ENCODE measurements at places on chromosomes 5 and 9.

DNA sequence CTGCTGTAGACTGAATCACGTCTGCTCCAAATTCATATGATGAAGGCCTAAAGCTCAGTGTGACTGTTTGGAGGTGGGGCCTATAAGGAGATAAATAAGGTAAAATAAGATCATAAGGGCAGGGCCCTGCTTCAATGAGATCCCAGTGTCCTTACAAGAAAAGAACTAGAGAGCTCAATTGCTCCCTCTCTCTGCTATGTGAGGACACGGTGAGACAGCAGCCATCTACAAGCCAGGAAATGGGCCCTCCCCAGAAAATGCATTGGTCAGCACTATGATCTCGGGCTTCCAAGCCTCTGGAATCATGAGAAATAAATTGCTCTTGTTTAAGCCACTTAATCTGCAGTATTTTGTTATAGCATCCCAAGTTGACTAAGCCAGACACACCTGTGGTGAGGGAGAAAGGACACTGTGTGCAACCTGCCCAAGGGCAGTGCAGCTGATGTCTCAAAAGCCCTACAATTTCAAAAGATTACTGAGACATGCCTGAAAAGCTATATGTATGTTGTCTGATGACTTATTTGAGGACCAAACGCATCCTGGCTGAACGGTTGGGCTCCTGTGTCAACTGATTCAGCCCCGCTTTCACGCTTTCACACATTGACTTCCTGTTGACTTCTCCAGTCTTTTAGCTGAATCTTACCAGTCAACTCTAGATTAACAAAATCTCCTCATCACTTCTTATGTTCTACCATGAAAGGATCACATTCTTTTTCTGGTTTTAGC lies 13.2 kb downstream of the GZMK start:
- no peak for DNase-seq

GRCh38 chr5:163260961-163261360 lies 176.4 kb upstream of the CCNG1 start:
- DNase-seq, result no peak

- no peak for DNase-seq
These were observed 41.5 kb downstream of the PCDHAC2 start for GRCh38 chr5:141007791-141008190.

GRCh38 chr5:42889311-42889933 lies 77.7 kb upstream of the SELENOP start:
- peak; percentile 85 for DNase-seq

DNA sequence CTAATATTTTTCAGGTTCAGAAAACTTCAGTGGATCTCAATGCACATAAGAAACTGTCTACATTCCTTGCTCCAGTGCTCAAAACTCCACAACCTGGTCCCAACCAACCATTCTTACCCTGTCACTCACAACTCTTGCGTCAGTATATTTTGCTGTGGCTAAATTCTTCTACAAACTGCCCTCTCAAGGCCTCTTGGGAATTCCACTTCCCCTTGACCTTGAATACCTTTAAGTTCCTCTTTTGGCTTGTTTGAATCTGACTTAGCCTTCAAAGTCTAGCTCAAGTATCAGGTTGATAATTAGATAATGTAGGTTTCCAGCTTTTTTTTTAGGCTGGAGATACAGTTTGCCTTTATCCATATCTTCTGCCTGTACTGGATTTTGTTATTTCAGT lies 128.3 kb downstream of the SLF1 start:
- DNase-seq, result no peak

DNA sequence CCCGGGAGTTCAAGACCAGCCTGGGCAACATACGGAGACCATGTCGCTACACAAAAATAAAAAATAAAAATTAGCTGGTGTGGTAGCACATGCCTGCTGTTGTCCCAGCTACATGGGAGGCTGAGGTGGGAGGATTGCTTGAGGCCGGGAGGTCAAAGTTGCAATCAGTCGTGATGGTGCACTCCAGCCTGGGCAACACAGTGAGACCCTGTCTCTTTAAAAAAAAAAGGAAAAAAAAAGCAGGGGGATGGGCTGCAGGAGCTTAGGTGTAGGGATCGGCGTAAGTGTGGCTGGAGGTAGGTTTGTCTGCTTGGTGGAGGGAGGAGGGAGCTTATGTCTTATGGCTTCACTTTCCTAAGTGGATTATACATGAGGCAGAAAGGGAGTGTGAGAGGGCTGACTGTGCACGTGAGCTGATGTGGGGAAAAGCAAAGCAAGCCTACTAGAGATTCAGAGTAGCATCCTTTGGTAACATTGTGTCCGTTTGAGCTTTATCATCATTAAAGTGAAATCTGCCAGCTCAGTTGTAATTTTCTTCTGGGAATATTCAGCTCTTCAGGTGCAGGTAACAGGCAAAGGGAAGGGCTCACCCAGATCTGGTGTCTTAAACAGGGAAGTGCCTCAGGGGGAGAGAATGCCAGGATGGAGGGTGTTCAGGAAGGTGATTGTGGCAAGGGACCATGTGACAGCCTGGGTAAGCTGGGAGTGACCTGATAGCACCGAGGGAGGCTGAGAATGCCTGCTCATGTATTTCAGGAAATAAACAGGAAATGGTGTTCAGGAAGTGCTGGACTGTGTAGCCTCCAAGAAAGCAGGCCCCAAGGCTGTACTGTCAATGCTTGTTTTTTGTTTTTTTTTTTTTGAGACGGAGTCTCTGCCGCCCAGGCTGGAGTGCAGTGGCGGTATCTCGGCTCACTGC lies 17.6 kb upstream of the SETX start:
- DNase-seq, result no peak

DNA sequence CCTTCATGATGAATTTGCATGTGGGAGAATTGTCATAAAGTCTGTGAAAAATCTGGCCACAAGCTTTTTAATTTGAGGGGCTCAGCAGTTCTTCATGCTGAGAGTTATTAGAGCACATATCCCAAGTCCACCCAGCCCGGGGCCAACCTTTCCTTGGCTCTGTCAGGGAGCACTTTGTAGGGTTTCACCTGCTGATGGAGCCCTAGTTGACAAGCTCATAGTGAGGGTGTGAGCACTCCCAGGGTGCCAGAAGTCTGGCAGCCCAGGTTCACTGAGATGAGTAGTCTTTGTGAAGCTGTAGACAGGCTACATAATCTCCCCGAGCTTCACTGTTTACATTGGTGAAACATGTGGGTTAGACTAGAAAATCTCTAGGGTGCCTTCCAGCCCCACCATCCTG lies 97.2 kb upstream of the NREP start:
- no peak for DNase-seq

GRCh38 chr9:115615000-115615401 lies 497.0 kb upstream of the TNC start:
- no peak for DNase-seq
